Stimulated activated CD8-positive, alpha-beta memory T cell treated with anti-CD3 and anti-CD28 coated beads, Interleukin-2, amount 100 ng/mL, for 48 hours (primary cell): ENCODE measurements at places on chromosomes 3 and 15.
A peak's percentile ranks its signal among the peaks of the same experiment; 100 is the strongest.

DNA sequence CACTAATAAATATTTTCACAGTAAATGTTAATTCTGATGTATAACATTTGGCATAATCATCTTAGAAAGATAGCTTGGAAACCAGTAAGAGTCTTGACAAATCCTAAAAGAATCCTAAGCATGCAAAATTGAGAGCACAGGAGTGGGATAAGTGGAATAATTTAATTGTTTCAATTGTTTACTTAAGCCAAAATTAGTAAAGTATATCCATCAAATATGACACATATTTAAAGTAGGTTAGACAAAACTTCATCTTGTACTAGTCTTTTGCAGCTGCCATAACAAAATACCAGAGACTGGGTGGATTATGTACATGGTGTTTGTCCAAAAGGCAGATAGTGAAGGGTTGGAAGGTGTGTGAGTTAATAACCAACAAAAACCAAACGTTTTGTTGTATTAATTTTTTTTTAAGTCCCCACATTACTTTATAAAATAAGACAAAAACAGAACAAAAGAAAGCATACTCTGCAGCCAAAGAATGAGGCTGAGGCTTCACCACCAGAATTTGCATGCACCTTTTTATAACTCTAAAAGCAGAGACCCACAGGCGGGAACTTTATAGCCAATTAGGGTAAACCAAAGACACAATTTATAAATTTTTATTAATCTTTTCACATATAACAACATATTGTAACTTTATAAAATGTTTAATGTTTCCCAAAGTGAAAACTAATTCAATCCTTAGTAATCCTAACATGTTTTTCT is 41.9 kb upstream of the CD200R1L start:
- DNase-seq: no peak

DNA sequence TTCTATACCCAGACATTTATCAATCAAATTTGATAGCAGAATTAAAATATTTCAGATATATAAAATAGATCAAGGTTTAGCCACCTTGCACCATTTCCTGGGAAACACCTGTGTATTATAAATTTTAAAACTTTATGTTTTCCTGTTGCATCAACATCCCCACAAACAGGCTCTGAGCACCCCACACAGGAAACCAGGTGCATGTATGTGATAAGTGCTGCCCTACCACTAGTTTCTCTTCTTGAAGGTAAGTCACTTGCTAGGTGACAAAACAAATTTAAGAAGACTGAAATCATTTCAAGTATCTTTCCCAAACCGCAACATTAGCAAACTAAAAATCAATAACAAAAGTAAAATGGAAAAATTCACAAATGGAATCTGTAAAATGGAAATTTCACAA is 496.1 kb upstream of the CCDC54 start:
- DNase-seq: no peak

- DNase-seq: no peak
Measured at GRCh38 chr3:130789782-130790322, 43.2 kb upstream of the PIK3R4 start.

GRCh38 chr15:69298697-69299441 is at the start of gene PAQR5:
TSS of gene PAQR5 (plus strand) at chr15:69298912. CDS start at chr15:69360081, 61,169 bp downstream.
- DNase-seq: no peak

DNA sequence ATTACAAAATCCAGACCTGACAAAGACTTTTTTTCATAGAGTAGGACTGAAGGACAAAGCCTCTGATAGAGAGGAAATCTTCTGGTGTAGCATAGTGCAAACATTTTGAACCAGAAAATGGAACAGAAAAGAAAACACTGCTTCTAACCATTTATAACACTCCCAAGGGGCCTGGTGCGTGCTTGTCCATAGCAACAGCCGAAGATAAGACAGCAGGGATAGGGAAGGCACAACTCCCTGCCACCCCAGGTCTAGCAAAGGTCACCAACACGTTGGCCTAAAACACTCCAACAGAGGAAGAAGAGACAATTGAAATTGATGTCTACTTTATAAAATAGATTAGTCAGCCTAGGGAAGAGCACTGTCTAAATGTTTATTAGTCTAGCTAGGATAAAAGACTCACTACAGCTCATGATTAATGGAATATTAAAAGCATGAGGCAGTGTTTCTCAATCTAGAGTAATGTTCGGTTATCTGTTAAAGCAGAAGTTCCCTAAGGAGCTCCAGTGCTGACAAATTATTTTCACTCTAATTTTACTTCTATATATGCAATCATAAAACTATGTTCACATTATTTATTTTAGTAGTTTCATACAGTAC is 145.2 kb downstream of the P3H2 start:
- DNase-seq: no peak

DNA sequence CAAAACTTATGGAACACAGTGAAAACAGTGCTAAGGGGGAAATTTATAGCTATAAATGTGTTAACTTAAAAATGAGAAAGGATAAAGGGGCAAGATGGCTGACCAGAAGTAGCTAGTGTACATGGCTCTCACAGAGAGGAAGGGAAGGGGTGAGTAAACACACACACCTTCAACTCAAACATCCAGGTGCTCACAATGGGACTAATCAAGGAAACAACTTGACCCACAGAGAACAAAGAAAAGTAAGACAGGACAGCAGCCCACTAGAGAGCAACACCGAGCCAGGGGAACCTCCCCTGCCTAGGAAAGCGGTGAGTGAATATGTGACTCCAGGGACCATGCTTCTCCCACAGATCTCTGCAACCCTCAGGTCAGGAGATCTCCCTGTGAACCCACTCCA is 85.0 kb upstream of the UBP1 start:
- DNase-seq: no peak

DNA sequence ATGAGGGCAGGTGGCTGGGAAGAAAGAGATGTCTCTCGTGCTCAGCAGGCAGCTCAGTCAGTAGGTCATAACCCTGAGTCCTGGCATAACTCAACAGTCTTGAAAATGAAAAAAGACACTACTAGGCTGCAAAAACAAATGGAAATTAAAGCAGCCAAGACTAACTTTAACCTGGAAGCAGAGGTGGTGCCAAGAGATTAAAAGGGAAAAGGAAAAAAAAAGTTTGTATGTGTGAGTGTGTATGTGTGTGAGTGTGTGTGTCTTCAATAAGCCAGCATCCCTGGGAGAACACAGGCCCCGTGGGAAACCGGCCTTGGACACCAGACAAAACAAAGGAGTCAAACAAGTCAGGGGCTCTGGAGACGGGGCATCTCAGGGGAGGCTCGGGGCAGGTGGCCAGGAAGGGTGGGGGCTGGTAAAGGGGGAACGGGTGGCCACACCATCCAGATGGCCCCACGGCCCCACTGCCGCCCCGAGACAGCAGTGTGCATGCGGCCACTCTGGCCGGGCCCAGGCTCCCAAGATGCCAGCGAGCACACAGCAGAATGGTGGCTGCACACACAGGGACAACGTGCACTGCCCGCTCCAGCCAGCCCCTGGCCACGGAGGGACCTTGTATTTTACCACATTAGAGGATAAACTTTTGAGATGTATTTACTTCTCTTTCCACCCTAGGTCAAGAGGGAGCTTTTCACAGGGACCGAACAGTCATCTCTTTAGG is 23.8 kb downstream of the CYFIP1 start:
- no peak for DNase-seq

- no peak for DNase-seq
Measured at GRCh38 chr3:85255949-85256348, 297.2 kb downstream of the CADM2 start.

DNA sequence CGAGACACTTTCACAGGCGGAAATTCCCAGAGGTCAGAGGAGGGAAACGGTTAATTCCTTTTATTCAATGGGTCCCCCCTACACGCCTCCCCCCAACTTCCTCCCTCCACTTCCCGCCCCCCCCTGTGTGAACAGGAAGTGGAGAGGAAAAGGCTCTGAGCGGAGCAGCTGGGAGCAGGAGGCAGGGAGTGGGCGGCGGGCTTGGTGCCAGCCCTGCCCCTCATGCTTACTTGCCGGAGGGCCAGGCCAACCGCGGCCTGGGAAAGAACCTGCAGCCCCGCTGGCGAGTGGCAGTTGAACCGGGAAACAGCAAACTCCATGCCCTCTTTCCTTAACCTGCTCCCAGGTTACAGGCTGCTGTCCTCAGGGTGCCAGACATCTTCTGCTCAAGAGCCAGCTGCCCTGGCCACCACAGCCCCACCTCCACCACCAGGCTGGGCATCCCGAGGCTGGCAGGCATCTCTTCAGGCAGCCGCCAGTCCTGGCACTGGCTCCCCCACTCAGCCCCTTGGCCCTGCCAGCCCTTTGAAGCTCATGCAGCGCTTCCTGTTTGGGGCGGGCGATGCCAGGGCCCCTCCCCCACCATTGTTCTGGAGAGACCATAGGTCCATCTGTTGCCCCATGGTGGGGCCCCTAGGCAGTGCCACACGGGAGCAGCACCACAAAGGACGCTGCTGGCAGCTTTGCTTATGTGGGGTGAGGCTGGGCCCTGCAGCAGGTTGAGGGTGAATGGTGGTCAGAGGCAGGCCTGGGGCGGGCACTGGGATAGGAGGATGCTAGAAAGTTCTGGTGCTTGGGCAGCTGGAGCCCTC is 12.9 kb downstream of the VPS18 start:
- peak; percentile 22 for DNase-seq

DNA sequence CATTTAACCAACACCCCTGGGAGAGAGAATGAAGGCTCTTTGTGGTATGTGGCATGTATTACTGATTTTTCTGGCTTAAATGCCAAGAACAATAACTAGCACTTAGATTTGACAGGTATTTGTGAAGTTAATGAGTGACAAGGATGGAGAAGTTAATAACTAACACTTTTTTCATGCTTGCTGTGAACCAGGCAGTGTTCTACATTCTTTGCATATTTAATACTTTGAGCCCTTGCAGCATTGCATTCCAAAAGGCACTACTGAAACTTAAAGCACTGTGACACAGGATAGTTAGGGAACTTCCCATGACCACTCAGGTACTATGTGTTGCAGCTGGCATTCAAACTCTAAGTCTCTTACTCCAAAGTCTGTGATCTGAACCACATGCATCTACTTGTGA is 650.6 kb downstream of the ZPLD1 start:
- no peak for DNase-seq

GRCh38 chr3:135869439-135870105 is 96.0 kb upstream of the PPP2R3A start:
- DNase-seq: no peak

GRCh38 chr3:71432044-71432975 is 151.2 kb downstream of the FOXP1 start:
- no peak for DNase-seq

- no peak for DNase-seq
Measured at GRCh38 chr15:80695099-80695910, at the start of gene ABHD17C. TSS of gene ABHD17C (plus strand) at chr15:80695310. CDS start at chr15:80695430, 120 bp downstream.

- no peak for DNase-seq
Measured at GRCh38 chr3:148727231-148727630, 29.5 kb downstream of the AGTR1 start.

- DNase-seq: no peak
Measured at GRCh38 chr3:8224941-8225340, 276.7 kb upstream of the LMCD1 start.

- DNase-seq: no peak
Measured at GRCh38 chr3:123258811-123259420, 57.2 kb downstream of the SEC22A start.

DNA sequence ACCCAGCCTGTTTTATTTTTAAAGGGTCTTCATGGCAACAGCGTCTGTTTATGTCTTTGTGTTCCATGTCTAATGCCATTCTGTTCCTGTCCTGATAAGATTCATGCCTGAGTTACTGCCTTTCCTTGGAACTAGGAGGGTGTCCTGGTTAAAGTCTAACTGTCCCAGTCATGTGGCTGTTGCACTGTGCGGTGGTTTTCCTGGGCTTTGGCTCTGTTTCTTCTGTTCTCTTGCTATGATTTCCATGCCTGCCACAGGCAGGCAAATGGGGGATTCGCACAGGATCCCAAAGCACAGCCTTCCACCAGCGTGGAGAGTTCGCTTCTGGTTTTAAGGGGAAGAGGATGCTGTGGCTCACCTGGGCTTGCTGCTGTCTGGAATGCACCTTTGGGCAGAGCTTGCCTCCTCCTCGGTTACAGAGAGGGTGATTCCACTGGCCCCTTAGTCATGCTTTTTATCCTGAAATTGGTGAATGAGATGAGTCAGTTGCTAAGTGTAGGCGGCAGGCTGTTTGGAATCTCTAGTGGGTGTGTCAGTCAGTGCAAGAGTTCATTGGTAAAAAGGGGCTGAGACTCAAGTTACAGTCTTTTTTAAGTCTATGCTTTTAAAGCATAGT is 86.8 kb downstream of the CCK start:
- no peak for DNase-seq

DNA sequence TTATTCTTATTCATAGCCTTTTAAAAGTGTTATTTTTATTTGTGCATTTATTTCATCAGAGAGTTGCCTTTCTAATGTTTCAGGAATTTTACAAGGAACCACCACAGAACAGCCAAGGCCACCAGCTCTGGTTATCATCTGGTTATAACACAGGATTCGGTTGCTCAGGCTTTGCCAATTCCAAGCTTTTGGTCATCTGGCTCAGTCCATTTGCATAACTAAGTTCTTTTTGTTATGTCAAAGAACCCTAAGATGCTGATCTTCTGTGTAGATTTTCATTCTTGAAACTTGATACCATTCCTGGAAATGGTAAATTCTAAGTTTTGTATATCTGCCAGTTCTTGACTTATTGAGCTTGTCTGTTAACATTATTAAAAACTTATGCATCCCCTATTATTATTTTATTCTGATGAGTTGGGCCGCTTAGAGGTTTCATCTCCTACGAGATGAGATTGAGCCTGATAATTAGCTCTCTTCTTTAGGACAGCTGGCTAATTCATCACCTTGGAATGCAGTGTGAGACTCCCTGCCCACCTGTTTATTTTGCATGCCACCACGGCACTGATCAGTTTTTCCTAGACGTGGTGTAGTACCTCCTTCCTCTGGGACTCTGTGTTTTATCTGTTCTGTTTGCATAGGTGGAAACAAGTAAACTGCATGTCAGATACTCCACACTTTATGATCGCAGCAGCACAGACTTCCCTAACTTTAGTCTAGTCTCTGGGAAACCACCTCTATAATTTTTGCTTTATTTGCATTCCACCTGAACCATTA is 264.8 kb downstream of the SLCO3A1 start:
- no peak for DNase-seq

GRCh38 chr3:42118762-42119361 is 27.7 kb downstream of the TRAK1 start:
- no peak for DNase-seq
